Stimulated activated CD8-positive, alpha-beta memory T cell treated with anti-CD3 and anti-CD28 coated beads, Interleukin-4, amount 100 ng/mL, for 1 hour (primary cell): ENCODE measurements at places on chromosomes 5 and 9.

GRCh38 chr9:123407217-123407851 is 51.3 kb downstream of the CRB2 start:
- no peak for DNase-seq

GRCh38 chr9:97479496-97480159 is 21.8 kb upstream of the TMOD1 start:
- DNase-seq = no peak

DNA sequence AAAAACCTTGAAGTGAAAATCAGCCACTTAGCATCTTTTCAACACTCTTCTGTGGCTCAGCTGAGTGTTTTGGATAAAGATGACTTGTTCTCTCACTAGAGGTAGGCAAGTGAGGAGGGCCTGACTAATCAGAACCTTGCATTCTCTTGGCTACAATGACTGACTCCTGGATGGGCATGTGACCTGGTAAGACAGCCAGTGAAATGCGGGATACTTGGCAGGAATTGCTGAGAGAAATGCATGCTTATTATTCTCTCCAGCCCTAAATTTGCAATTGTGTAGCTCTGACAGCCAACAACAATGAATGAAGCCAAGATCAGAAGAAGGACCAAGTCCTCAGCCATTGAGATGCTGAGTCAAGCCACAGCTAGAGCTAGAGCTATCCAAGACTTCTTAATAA is 490.5 kb upstream of the ZNF608 start:
- DNase-seq = no peak

GRCh38 chr9:110443146-110443865 is 105.6 kb upstream of the TXNDC8 start:
- DNase-seq = no peak

- no peak for DNase-seq
These were observed 119.4 kb downstream of the CDH10 start for GRCh38 chr5:24525414-24525813.

DNA sequence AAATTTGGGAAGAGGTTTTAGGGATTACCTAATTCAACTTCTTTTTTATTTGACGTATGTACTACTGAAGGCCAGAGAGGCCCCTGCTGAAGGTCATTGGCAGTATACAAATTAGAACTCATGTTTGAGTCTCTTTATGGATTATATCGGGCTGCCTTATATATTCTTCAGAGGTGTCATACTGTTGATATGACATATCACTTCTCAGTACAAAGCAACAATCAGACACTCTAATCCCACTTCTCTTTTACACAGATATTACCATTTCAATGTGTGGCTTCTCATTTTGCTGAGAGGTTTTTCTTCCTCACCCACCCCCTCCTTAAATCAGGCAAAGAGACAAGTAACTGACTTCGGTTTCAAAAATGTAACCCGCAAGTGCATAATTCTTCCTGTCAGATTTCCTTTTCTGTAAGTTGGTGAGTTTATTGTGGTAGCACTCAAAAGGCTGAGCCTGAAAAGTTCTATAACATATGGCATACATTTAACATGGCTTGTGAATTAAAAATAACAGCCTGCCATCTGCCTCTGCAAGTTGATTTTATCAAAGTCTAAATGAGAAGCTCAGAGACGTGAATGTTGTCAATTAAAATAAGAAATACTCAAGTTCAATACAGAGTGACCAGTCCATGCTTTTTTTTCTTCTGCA is 163.6 kb upstream of the RORB start:
- DNase-seq = no peak

DNA sequence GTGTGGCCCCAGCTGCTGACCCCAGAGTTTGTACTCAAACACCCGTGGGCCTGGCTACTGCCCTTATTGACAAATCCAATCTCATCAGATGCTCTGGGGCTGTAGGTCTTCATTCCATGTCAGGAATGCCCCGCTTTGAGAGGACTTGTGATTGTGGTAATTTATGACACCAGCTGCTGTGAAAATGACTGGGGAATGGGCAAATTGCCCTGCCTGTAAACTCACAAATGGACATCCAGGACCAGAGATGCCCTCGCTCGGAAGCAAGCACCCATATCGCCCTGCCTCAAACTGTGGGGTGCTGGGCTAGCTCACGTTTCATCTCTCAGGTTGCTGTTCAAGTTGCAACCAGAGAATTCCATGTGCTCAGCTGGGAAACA is 225.9 kb upstream of the MAP3K1 start:
- no peak for DNase-seq
